ENCODE measurements at places on chromosomes 16 and 17.

DNA sequence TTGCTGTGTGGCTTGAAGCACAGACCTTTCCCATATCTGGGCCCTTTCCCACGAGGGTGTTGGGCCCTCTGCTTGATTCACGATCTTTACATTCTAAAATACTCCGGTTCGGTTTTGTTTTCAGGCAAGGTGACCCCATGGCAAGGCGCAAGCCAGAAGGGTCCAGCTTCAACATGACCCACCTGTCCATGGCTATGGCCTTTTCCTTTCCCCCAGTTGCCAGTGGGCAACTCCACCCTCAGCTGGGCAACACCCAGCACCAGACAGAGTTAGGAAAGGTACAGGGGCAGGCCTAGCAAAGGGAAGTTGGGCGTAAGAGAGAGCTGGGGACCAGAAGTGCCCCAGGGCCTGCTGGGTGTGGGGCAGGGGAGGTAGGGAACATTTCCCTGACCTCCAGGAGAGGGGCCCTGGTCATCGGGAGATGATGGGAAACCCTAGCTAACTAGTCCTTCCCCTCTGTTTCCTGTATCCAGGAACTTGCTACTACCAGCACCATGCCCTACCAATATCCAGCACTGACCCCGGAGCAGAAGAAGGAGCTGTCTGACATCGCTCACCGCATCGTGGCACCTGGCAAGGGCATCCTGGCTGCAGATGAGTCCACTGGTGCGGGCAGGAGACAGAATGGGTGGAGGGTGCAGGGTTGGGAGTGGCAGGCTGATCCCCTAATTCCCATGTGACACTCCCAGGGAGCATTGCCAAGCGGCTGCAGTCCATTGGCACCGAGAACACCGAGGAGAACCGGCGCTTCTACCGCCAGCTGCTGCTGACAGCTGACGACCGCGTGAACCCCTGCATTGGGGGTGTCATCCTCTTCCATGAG is 1.4 kb downstream of the ALDOA start:
- DNase-seq, result no peak

GRCh38 chr16:82182266-82183003 is 12.4 kb upstream of the MPHOSPH6 start:
- no peak for DNase-seq

GRCh38 chr16:80794071-80794470 is 10.3 kb downstream of the CDYL2 start:
- no peak for DNase-seq

- DNase-seq, result no peak
Measured at GRCh38 chr17:62774338-62774737, 33.8 kb downstream of the MARCHF10 start.

DNA sequence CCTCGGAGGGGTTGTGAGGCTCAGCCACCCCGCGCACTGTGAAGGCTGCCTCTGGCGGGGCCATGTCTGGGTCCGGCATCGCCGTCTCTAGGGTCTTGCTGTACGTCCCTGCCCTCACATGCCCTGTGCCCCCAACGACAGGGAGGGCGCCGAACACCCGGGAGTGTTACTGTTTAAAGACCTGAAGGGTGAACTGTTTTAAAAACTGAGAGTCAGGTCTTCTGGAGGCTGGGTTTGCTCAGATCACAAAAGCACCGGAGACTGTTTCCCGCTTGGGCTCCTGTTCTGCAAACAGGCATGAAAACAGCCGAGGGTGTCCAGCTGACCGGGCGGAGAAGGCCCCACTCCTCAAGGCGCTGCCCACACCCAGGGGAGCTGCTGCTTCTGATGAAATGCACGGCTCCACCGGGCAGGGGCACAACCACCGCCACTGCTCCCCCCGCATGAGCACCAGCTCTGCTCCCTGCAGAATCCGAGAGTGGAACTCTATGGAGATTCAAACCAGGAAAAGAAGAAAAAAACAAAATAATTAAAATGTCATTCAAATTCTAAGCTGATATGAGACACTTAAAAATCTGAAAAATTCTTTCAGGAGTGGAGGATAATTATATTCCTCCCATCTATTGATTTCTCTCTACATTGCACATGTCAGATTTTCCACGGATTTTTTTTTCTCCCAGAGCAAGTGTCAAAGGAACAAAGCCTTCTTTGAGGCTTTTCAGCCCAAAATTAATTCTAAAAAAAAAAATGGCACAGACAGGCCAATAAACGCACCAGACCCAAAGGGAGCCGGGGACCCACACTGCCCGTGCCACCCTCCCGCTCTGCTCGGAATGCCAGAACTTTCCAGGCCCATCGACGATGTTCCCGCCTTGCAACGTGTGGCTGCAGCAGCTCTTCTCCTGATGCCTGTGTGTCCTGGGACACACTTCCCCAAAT is 74.3 kb downstream of the LMF1 start:
- no peak for DNase-seq

GRCh38 chr17:8046306-8046928 is 7.6 kb downstream of the ALOX15B start:
- DNase-seq, result no peak

DNA sequence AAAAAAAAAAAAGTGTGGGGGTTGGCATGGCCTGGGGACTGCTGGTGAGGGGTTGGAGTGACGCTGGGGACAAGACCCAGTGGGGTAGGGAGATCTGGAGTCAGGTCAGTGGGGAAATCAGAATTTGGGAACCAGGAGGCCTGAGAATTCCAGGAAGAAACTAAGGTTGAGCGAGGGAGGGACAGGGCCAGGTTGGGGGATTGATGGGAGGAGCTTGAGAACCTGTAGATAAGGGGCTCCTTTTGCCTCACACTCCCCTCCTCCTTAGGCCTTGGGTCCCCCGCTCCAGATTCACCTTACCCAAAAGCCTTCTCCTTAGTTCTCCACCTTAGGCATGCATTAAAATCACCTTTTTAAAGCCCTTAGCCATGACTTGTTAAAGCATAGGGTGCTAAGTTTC is 8.3 kb upstream of the PYDC1 start:
- DNase-seq, result no peak

GRCh38 chr16:303760-304505 is 21.0 kb downstream of the PDIA2 start:
- no peak for DNase-seq
